Hematopoietic multipotent progenitor cell treated with erythropoietin and hydrocortisone succinate and interleukin-3 and kit ligand, for 15 days (in vitro differentiated cells): ENCODE measurements at places on chromosomes 3 and 15.

GRCh38 chr3:10242182-10243065 is 5.8 kb upstream of the TATDN2 start:
- no peak for DNase-seq

DNA sequence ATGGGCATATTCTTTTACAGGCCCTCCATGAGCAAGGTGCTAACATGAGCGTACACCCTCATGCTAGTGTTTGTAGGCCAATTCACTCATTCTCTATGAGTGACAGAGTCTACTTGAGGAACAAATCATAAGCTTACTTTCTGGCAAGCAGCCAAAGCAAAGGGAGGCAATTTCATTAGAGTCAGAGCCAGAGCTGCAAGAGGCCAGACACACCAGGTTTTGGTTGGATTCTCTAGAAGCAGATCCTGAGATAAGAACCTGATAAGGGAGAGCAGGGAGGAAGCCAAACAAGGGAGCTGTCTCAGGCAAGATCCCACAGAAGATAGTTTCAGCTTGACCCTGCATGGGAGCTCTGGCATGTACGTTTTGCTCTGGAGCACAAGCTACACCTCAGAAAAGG is 214.1 kb upstream of the CTNNB1 start:
- peak; percentile 3 for DNase-seq

- no peak for DNase-seq
Measured at GRCh38 chr3:37489355-37489754, 315.0 kb upstream of the LRRFIP2 start.

- no peak for DNase-seq
Measured at GRCh38 chr3:186382217-186382885, 20.3 kb upstream of the DGKG start.

- DNase-seq = no peak
Measured at GRCh38 chr3:136069933-136070332, 104.4 kb downstream of the PPP2R3A start.

DNA sequence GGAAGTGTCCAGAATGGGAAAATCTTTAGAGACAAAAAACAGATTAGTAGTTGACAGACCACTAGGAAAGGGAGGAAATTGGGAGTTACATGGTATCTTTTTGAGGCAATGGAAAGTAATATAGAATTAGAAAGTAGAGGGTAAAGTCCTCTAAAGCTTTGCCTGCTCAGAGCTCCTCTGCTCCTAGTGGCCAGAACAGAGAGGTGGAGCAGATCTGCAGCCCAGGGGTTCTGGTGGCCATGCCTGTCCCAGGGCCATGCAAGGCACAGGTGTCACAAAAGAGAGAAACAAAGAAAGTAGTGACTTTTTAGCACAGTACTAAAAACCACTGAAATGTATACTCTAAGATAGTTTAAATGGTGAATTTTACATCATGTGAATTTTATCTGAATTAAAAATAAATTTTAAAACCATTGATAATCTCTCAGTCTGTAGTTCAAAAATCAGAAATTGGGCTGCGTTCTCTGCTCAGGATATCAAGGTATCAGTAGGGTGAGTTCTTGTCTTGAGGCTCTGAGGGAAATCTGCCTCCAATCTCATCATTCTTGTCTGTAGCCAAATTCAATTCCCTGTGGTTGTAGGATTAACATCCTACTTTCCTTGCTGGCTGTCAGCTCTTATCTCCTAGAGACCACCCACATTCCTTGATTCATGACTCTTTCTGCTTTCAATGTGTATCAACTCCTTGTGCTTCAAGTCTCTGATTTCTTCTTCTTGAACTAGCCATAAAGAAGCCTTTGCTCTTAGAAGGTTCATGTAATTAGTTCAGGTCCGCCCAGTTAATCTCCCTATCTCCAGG is 23.6 kb downstream of the PYGO1 start:
- no peak for DNase-seq

DNA sequence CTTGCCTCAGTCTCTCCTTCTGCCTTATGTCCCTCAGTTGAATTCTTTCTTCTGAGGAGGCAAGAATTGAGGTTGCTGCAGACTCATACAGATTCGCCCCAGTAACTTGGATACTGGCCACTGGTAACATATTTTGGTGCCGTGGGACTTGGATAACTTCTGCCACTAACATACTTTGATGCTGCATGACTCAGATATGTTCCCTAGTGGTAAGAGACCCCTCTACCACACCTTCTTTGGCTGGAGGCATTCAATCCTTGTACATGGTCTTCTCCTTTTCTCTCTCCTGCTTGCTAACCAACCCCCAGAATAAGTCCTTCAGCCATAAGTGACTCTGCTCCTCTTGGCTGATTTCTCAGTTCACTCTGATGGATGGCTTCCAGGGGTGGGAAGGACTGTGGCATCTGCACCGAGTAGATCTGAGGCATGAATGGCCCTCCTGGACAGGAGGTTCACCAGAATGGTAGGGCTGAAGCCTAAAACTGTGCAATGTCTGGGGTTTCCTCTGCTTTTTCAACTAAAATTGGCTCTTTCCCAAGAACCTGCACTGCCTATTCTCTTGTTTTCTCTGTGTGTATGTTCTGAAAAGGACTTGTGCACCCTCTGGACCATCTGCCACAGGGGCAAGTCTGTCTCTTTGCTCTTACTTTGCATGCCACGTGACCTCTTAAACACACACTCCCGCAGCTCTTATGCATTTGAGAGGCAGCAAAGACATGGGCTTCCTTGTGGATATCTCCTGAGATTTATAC is 55.5 kb upstream of the FSTL1 start:
- DNase-seq = no peak

DNA sequence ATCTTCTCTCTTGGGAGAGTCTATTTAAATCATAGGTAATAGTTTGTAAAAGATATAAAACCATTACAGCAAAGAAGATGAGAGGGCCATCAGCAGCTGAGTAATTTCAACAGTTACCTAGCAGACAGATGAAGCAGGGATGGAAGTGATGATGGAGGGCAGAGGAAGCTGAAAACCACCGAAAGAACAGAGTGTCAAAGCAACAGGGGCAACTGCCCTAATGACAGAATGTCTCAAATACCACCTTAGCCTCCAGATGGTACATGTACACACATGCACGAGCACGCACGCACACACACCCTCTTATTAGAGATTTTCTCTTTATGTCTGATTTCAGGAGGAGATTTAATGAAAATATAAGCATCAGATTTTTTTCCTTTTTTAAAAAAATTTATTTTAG is 64.5 kb downstream of the NEDD4 start:
- DNase-seq = no peak

DNA sequence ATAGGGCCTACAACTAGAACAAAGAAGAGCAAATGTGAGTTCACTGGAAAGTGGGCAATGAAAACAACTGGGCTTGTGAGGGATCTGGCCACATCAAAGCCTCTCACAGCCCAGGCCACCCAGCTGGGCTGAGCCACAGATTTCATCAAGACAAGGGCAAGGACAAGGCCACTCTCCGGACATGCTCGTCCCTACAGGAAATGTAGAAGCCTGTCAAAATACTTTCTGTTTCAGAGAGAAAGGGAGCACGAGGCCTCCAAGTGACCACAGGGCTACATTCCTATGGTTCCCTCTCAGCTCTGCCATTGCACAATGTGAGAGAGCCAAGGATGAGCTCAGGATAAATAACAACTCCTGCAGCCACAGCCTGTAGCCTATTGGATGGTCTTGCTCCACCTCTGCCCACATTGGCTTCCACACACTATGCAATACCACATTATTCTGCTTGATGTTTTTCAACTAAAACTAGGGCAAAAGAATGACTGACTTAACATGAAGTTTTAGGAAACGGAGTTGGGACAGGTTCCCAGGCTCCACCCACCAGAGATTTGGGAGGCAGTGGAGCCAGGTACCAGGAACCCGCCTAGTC is 12.1 kb downstream of the TBC1D2B start:
- DNase-seq = no peak

- peak; percentile 45 for DNase-seq
Measured at GRCh38 chr15:98737721-98738120, 89.4 kb downstream of the IGF1R start.

DNA sequence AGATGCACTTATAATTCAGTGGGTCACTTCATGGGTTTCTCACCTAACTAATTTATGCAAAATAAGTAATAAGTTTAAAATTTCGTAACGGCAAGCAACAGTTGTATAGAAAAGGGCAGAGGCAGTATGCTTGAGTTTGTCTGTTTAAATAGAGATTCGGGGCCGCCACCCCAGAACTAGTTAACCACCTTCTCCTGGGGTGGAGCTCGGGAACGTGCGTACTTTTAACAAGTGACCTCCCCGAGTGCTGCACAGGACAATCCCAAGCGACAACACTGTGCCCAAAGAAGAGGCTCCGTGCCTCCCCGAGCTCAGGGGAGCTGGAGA is 439 bp downstream of the SSR3 start:
- DNase-seq = no peak

DNA sequence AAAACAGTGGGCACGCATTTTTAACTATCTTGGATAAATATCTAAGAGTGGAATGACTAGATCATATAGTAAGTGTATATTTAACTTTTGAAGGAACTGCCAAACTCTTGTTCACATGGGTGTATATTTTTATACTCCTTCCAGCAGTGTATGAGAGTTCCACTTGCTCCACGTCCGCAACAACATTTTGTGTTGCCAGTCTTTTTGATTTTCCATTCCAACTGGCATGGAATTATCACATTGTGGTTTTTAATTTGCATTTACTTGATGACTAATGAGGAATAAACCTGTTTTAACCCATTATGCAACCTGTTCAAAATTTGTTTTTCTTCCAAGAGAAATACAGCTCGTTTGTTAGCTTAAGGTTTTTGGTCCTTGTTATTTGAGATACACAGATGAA is 51.6 kb downstream of the ZNF621 start:
- DNase-seq = no peak

DNA sequence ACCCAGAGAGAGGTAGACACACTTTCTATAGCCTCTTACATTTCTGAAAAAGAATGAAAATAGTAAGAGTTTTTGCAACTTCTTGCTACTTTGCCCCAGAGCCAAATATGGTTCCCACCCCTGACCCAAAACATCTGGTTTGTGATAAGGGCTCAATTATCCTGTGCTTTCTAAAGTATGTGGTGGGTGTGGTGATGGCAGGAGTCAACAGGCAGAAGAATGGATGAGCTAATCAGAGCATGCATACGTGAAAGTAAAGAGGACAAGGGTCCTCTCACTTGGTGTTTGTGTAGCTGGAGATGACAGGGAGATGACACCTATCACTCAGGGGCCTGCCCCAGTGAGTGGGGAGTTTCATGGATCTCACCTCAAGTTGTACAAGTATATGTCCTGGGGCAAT is 19.1 kb downstream of the KBTBD8 start:
- peak; percentile 78 for DNase-seq

DNA sequence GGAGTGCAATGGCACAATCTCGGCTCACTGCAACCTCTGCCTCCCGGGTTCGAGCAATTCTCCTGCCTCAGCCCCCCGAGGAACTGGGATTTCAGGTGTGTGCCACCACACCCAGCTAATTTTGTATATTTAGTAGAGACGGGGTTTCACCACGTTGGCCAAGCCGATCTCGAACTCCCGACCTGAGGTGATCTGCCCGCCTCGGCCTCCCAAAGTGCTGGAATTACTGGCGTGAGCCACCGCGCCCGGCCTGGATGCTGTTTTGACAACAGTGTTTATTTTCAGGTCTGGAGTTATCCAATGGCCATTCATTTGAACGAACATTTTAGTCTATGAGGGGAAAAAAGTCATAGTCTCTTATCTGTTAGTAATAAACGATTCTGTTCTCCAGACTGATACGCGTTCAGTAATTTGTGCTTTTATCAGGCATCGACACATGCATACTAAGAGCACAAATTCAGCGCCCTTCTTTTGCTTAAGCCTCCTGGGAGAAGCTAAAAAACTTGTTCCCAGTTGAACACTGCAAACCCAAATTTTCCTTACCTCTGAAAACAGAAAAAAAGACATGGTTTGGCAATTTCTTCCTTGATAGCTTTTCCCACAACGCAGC is 1.3 kb downstream of the B3GALNT1 start:
- DNase-seq = no peak

DNA sequence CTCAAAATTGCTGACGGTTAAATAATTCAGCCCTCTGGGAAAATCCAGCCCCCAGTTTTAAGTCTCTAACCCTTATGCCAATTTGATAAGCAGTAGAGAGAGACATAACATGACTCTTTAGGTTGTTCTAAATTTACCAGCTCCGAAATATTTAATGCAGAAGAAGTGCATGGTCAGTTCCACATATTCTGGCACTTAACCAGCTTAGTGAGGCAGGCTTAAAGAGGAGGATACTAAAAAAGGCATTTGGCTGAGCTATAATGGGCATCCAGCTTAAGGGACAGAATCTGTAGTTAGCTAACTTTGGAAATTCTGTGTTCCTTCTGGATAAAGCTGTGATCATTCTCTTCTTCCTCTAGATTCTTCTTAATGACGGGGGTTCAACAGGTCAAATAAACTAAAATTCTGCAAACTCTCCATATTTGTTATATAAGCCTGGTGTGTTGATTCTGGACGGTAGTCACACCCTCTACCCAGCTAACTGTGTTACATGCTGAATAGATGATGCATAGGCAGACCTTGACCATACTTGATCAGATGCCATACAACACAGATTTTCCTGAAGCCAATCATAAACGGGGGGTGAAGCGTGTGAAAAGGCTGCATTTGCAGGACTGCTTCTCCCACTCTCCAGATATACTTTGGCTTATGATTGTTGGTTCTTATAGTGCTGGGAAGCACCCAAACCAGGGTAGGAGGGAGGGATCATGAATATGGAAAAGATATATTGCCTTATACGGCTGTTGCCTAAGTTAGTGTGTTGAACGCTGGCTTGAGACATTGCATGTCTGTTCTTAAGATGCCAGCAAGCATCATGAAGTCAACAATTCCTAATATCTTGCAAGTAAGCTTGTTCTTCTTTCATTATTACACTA is 118.4 kb downstream of the FGF12 start:
- no peak for DNase-seq

DNA sequence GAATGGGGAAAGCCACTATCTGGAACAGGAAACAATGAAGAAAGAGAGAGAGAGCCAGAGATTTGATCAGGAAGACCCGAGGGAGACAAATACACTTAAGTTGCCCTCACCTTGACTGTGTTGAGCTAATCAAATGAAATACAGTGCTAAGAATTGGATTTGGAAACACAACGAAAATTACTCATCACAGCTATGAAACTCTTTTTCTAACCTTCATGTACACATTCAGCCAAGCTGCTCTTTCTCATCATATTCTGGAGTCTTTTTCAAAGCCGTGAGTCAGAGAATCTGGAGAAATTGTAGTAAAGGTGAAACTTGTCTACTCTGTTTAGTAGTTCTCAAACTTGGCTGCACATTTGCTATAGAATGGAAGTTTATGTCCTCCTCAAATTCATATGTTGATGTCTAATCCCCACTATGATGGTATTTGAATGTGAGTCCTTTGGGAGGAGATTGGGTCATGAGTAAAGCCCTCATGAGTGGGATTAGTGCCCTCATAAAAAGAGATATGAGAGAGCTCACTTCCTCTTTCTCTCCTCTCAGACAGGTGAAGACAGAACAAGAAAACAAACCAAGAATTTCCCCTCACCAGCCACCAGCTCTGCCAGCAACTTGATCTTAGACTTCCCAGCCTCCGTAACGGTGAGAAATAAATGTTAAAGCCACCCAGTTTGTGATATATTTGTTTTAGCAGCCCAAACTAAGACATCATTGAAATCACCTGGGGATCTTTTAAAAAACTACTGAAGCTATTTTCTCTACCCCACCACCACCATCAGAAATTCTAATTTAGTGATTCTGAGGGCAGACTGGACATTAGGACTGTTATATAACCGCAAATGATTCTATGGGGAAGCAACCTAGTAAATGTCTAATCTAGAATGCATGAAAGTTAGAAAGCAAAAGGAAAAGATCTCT is 143.6 kb upstream of the GRM7 start:
- DNase-seq = no peak
